ENCODE measurements at places on chromosomes 4 and X.

- no peak for DNase-seq
Measured at GRCh38 chr4:76029300-76029699, 6.0 kb upstream of the CXCL10 start.

DNA sequence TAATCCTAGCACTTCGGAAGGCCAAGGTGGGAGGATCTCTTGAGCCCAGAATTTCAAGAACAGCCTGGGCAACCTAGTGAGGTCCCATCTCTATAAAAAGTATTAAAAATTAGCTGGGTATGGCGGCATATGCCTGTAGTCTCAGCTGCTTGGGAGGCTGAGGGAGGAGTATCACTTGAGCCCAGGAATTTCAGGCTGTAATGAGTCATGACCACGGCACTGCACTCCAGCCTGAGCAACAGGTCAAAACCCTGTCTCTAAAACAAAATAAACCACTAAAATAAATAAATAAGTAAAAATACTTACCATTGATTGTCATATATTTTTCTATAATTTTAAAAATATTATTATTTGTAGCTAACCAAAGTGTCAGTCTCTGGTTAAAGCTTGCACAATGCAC is 315.6 kb upstream of the SMIM31 start:
- DNase-seq, result no peak

GRCh38 chrX:35076061-35076460 is 133.5 kb downstream of the FAM47B start:
- no peak for DNase-seq

DNA sequence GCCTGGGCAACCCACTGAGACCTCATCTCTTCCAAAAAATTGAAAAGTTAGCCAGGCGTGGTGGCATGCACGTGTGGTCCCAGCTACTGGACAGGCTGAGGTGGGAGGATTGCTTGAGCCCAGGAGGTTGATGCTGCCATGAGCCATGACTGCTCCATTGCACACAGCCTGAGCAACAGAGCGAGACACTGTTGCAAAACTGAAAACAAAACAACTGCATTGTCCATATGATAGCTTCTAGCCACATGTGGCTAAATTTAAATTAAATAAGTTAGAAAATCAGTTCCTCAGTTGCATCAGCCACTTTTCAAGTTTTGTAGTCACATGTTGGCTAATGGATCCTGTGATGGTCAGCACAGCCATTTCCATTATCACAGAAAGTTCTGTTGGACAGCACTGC is 67.9 kb downstream of the GAB1 start:
- no peak for DNase-seq

DNA sequence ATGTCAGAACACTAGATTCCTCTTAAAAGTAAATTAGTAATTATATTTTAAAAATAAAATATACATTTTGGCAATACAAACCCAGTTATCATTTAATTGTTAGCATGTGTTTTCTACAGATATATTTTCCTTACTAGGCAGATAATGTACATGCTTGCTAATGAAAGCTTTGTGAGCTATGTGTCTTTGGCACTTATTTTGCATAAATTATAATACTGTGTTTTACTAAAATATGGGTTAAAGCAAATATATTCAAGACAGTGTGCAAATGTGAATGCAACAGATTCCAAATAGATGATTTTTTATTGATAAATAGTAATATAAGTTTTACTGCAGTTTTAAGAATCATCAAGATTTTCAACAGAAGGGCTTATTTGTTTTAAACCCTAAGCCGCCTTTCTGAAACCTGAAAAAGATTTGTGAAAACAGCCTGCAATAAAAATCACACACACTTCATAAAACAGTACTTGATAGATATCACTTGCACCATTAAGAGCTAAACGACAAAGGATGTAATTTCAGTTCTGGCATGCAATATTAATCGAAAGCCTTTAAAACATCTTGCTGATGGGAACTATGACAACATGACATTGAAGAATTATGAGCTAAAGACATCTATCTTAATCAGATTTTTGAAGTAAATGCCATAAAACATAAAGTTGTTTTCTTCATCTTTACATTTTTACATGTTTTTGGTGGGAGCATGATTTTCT is 333.3 kb downstream of the DCTD start:
- no peak for DNase-seq

DNA sequence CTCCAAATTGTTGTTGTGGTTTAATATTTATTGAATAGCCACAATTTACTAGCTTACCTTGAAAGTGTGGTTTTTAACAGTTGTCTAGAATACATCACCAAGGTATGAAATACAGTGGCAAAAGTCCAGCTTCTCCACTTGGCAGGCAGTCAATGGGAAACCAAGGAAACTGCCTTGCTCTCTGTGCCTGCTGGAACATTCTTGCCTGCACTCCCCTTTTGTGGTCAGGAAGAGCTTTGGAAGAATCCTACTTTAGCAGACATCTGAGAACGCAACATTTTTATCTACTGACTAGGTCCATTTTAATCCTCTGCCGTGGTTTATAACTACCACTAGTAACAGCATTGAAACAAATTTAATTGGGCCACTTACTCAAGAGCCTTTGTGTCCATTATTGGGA is 64.5 kb downstream of the TENM3 start:
- DNase-seq, result peak; percentile 21

DNA sequence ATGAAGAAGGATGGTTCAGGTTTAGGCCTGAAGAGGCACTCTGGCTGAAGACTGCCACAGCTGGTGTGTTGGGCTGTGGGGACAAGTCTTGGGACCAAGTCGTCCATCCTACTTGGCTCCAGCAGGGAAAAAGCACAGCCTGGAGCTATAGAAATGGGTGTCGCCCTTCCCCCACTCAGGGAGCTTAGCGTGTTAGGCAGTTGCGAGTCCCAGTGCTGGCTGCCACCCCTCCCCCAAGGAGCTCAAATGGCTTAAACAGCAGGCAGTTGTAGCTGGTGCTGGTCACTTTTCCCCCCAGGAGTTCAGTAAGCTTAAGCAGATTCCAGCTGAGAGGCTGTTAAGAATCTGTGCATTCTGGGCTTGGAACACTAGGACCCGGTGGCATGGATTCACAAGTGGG is 319.5 kb upstream of the POF1B start:
- DNase-seq, result no peak

DNA sequence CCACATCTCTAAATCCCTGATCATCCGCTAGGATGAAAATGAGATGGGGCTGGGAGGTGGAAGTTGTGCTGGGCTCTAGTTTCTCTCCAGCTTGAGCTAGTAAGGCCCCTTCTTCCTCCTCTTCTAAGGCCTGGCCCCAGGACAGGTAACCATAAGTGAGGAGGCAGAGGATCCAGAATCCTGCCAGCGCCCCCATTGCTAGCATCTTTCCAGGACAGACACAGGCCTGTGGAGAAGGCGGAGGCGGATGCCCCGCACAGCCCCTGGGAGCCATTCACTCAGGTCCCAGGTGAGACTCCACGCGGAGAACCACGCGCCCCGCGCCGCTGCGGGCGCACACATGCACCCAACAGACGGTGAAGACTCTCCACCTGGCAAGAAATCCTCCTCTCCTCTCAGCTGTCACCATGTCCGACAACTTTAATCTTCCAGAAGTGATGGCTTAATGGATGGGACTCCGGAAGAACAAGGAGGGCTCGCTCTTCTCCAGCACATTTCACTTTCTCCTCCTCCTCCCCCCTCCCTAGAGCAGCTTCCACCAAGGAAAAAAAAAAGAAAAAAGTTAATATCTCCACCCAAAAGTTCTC is 793 bp downstream of the ARSJ start:
- no peak for DNase-seq

DNA sequence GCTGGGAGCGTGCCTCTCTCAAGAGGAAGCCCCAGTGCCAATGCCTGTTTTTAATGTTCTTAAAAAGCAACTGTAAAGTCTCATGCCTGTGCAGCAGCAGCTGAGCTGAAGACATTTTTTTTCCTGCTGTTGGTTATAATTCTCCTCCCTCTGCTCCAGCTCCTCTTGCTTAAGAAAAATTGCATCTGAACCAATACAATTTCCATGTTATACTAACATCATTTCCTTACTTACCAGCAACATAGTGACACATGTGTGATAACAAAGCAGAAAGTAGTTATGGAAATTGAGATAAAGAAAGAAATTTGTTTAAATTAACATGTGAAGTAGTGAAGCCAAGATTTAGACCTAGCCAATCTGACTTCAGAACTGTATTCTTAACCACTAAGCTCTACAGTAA is 101.4 kb downstream of the TBC1D19 start:
- no peak for DNase-seq

GRCh38 chr4:172786039-172786792 is 382.4 kb upstream of the GALNT7 start:
- no peak for DNase-seq

DNA sequence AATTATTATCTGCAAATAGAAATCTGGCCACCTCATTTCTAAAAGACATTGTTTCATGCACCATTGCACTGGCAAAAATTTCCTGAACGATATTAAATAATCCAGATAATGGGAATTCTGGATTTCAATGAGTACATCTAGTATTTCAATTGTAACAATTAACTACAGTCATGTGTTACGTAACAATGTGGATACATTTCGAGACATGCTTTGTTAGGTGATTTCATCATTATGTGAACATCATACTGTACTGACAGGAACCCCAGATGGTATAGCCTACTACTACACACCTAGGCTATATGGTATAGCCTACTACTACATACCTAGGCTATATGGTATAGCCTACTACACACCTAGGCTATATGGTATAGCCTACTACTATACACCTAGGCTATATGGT is 14.8 kb downstream of the LAMTOR3 start:
- DNase-seq, result no peak

DNA sequence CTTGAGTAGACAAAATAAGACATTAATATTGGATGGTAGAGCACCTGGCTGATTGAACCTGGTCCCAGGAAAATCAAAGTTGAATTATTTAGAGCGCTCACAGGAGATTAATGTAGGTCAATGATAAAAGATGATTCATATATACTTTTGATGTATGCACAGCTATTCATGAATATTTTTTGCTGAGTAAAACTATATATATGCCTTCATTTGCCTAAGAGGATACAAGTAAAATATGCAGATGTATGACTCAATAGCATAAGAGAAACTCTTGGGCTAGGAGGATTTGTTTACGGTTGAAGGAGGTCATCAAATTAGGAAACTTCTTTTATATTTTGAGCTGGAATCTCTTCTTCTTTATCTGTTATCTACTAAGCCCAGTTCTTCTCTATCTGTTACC is 202.7 kb upstream of the HS3ST1 start:
- DNase-seq, result no peak

DNA sequence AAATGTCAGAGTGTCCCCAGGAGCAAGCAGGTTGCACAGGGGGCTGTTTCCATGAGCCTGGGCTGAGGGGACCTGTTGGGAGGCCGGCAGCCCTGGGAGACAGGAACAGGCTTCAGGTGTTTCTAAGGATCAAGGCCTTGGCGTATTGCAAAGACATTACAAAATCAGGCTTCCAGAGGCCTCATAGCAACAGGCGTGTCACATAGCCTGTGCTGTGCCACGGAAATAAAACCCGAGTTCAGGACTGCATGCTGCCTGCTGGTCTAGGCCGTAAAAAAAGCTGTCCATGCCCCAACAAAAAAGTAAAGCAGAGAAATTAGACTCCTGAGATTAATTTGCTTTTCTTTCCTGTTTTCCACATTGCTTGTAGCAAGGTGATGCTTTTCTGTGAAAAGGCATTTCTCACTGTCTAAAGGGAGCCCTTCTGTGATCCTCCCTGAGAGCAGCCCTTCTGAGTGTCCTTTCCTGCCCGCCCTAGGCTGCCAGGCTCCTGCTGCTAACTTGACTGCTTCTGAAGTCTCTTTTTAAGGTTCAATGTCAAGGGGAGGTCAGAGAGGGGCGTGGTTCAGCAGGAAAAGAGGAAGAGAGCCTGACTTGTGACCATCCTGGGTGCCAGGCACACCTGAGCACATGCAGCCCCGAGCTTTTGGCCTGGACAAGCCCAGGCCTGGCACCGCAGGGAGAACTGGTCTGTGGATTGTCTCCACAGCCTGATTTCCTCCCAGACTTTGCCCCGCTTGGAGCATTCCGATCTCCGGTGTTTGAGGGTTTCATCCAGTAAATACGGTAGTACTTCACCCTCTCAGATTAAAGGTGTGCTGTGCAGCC is 21.3 kb downstream of the SHROOM2 start:
- DNase-seq, result no peak

GRCh38 chr4:165248102-165248501 is 40.7 kb downstream of the KLHL2 start:
- DNase-seq, result no peak

- no peak for DNase-seq
Measured at GRCh38 chr4:7845493-7846128, 94.0 kb downstream of the AFAP1 start.

DNA sequence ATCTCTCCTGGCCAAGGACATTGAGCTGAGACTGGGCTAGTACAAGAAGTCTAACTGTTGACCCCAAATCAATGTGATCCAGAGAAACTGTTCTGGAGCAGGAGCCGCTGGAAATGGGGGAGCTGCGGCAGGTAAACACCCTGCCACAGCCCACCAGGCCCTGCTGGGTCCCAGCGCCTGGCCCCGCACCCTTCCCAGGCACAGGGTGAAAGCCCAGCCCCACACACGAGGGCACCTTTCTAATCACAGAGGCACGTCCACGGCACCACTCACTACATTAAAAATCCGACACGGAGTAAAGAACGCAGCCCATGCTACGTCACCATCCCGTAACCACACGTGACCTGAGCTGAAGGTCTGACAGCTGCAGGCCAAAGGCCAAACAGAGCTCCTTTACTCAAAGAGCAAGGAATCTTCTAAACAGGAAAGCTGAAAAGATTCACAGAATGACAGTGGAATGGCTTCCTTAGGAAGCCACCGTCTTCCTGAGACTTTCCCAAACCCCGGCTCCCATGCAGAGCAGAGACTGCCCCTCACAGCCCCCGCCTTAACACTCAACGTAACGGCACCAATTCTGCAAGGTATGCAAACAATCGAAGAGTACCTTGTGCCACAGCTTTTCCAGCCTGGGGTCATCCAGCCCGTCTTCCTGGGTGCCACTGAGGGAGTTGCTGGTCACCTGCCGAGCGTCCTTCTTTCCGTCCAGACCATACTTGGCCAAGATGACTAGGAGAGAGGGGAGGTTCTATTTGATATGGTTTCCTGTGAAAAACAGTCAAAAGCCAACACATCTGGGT is 12.6 kb downstream of the LRPAP1 start:
- no peak for DNase-seq

DNA sequence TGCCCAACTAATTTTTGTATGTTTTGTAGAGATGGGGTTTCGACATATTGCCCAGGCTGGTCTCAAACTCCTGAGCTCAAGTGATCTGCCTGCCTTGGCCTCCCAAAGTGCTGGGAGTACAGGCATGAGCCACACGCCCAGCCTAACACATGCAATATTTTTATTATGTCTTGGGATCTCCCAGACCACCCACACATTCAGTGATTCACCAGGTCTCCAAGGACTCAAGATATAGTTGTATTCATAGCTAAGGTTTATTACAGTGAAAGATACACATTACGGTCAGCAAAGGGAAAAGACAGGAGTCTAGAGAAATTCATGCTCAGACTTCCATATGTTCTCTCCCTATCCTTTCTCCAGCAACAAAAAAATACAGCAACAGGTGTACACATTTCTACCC is 25.5 kb upstream of the FAM120C start:
- DNase-seq, result no peak

Data from smooth muscle cell of the brain vasculature (primary cell).